Stimulated activated CD8-positive, alpha-beta memory T cell treated with anti-CD3 and anti-CD28 coated beads, Interleukin-4, amount 100 ng/mL, for 1 hour (primary cell): ENCODE measurements at places on chromosomes 5 and 9.
A peak's percentile ranks its signal among the peaks of the same experiment; 100 is the strongest.

DNA sequence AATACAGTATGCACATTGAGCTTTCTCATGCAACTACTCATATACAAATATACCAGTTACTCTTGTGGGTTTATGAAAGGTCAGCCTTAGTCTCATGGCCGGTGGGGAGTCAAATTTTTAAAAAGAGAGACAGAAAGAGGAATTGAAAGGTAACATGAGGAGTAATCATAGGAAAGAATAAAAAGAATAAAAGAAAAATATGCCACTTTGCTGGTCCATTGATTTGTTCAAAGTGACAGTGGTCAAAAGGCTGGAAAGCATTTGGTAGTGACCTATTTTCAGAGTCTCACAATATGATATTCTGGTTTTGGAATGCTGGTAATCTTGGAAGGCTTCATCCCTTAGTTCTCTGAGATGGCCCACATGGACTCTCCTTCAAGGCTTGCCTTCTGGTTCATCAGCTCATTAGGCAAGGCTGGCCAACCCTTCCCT, 67.0 kb downstream of the ZNF366 start:
- DNase-seq, result no peak

GRCh38 chr5:142977363-142978051, 207.3 kb downstream of the ARHGAP26 start:
- no peak for DNase-seq

GRCh38 chr5:67095346-67096171, 101.0 kb downstream of the CD180 start:
- no peak for DNase-seq

GRCh38 chr9:3769646-3770045, 243.8 kb upstream of the RFX3 start:
- no peak for DNase-seq

DNA sequence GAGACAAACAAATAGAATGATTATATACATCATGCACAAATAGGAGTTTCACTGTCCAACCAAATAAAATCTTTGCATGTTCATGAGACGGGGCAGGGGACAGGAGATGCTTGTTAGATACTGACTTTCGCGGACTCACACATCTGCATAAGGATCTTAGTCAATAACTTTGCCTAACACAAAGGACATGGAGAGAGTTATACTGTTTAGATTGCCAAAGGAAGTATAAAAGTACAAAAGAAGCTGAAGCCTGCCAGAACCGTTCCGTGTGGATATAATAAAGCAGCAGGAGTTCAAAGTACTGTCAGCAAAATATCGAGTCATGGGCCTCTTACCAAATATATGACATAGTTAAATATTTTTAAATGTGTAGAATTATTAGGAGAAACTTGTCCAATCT, 1148.4 kb downstream of the EFNA5 start:
- no peak for DNase-seq

DNA sequence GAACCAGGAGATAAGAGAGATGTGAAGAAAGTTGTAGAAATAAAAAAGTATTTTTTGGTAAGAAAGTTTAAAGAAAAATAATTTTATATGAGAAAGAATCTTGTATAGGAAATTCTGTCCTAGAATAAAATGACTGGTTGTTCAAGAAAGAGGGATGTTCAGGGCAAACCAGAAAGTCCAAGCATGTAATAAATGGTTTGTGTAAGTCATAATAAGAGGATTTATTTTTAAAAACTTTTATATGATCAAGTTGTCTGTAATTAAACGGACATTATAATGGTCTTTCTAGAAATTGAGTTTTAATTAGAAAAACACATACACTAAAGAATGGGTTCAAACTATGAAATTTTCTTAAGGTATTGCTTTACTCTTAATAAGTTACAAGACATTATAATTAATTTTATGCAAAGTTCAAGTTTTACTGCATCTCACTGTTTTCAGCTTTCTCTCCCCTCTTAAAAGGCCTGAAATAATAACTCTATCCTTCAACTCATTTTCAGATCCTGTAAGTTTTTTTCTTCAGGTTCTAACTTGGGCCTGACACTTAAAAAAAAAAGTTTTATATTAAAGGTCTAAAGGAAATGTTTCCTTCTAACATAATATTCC, 56.1 kb upstream of the ZNF300 start:
- no peak for DNase-seq

GRCh38 chr5:56986626-56986947, 34.7 kb upstream of the MIER3 start:
- DNase-seq, result no peak

DNA sequence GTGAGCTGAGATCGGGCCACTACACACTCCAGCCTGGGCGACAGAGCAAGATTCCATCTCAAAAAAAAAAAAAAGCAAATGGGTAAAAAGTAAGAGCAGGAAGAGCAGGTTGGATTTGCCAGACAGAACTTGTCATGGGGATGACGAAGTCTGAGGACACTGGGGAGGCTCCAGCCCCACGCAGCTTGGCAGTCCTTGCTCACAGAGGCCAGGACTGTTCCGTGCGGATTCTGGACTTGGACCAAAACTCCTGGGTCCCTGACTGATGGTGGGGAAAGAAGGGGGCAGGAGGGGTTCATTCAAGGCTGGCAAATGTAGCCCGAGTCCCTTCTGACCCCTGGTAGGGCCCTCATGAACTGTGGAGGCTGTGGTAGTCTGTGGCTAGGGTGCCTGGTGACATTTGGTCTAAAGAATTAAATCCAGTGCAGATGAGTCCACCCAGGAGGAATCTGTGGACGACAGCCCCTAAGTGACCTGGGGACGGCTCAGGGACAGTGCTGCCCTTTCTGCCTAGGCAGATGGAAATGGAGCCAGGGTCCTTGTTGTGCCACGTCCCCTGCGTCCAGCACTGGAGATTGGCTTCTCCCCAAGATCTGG, 3.1 kb downstream of the FGD3 start:
- DNase-seq, result no peak

DNA sequence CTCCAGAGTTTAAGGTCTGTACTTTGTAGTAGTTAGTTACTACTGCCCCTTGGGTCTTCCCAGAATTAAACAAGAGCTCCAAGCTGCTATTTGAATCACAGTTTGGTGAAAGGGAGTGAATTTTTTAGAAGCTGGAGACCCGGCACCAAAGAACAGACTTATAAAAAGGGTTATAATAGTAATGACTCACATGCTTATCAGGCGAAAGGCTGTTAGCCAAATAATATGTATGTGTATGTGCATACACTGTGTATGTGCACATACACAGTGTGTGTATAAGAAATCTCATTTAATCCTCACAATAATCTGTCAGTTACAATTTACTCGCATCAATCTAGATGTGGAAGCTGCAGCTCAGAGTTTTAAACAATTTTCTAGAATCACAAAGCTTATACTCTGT, 59.5 kb upstream of the ITGA1 start:
- no peak for DNase-seq

GRCh38 chr5:7053528-7054209, 340.4 kb downstream of the TENT4A start:
- DNase-seq, result no peak

DNA sequence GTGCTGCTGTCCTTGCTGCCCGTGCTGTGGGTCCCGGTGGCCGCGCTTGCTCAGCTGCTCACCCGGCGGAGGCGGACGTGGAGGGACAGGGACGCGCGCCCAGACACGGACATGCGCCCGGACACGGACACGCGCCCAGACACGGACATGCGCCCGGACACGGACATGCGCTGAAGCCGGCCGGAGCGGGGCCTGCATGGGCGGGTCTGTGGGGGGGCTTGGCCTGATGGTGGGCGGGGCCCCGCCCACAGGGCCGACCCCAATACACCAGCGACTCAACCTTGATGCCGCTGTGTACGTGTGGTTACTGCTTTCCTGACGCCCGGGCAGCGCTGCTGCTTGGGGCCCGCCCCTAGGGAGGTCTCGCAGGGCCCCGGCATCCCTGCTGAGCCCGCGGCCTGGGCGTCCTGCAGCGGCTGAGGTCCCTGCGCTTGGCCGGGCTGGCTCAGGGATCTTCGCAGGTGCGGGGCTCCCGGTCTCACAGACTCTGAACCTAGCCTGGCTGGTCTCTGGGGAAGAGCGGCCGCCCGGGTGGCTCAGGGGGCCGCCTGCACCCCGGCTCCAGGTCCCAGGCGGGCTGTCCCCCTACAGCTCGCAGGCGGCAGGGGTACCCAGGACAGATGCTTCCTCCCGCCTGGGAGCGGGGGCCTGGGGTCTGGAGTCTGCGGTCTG, 20.9 kb downstream of the SLC6A18 start:
- DNase-seq, result no peak

DNA sequence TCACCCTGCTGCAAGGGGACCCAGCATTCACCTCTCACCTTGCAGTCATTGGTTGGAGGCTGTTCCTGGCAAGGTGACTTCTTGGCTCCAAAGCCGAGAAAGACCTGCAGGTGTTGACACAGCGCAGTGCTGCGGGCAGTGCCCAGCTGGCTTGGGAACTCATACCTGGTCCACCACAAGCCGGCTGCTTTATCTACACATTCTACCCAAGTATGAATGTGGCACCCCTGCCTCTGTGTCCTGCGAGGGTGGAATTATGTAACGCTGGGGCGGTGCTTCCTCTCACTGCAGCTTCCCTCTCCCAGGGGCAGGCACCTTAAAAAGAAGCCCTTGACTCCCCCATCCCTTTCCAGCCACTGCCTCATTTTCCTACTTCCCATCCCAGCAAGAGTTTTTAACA, 2.5 kb upstream of the ZMYND19 start:
- DNase-seq, result no peak

DNA sequence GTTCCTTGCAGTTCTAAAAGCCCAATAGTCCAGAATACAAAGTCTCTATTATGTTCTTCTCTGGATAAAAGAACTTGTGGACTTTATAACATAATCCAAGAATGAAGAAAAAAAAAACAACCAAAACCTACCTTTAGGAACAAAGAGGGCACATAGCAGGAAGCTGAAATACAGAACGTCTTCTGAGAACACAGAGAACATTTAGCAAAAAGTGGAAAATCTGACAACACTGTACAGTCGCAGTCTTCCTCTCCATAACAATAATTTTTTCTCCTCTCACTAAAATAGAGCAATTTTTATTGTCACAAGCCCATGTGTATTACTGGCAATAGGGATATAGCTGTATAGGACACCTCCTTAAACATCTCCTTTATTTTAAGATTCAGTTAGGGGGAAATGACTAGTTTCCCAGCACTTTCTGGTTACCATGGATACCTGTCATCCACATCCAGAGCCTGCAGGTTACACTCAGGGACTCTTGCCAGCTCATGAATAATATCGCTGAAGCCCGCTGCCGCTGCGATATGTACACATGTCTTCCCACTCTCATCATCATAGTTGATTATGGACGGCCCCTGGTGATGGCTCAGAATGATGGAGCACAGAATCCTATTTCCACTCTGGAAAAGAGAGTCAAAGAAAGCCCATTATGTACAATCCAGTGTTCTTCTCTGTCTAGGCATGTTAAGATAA, 106.5 kb downstream of the ANKRD55 start:
- no peak for DNase-seq

DNA sequence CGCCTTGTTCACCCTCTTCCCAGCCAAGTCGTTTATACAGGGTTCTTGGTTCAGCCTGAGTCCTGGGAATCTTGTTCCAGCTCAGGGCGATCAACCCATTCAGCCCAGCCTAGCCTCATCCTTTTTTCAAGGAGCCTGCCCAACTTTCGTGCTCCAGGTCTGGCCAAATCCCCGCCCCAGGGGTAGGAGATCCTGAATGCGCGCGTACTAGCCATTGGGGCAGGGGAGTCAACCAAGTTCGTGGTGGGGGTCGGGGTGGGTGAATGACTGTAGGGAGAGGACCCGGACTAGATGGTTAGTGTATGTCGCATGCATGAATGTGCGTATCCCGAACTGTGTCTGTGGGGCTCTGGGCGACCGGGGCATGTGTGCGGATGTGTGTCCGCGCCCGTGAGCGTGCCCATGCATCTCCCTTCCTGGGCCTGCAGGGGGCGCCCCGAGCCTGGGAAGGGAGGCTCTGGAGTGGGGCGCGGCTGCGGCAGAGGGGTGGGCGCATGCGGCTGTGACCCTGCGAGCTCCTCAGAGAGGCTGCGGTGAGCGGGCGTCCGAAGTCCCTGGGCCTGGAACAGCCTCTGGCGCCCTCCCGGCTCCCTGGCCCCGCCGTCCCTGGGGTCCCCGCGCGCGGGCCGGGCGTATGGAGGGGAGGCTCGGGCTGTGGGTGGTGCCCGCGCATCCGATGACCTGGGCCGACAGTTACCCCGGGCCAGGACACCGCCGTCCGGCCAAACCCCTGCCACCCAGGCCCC, 8.7 kb downstream of the CCL21 start:
- DNase-seq, result peak; percentile 41

GRCh38 chr5:6450319-6450833, 1.7 kb downstream of the UBE2QL1 start:
- DNase-seq, result no peak

DNA sequence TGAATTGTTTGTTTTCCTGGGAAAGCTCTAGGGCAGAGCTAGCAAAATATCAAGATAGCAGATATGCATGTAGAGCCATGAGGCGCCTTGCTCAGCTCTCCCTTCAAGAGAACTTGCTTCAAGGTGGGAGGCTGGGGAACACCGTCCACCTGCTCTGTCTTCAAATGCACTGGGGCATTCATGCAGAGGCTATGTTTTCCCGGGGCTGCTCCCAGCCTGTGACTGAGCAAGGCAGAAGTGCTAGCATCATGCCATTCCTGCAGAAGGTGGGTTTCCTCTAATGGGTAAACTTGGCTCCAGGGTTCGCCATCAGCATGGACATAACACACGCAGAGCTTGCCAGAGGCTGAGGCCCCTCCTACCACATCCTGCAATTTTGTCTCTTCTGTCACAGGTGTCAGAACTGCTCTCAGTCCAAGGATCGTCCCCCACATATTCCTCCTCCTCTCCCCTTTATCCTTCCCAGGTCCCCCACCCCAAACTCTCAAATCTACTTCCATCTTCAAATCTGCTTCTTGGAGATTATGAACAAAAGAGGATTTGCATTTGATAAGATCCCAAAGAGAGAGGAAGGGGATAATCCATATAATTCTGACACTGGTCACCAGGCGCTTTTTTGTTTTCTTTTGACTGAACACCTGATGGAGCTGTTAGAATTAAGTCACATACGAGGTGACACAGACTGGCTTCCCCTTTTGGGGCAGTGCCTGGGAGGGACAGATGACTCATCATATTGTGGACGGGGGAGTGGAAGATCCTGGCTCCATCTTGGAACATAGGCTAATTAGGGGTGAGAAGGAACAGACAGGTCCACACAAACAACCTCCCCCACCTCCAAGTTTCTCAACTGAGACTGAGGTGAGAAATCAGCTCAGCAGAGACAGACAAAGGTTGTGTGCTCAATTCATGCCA, 85.0 kb upstream of the TAF11L2 start:
- DNase-seq, result no peak

DNA sequence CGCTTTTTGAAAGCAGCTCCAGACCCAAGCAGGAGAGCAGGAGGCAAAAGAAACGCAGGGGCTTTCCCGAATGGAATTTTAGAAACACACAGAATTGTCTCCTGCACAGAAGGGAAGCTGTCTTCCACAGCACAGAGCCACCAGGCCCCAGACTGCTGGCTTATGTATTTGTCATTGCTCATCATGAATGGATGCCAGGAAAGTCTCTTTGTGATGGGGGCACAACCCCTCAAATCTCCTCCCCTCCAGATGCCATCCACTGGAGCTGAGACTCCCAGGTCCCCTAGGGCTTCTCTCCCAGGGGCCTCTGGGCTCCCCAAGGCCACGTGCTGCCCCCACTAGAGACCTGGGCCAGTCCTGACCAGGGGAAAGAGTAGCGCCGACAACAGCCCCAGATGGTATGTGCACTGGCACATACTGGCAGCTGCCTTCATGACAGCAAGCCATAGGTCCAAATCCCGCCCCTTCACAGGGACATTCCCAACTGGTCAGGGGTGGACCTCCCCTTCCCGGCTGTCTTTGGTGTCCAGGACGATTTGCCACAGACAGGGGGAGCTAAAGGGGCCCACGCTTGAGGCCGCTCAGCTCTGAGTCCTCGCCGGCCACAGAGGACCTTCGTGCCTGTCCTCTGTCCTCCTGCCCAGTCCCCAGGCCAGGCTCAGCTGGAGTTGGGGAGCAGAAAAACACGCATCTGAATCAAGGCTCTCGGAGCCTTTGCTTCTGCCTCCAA, 127.8 kb downstream of the KCNIP1 start:
- DNase-seq, result no peak
